CD4-positive, alpha-beta T cell treated with Interleukin-1 beta for 1 hour (primary cell): ENCODE measurements at places on chromosomes 13 and 19.

DNA sequence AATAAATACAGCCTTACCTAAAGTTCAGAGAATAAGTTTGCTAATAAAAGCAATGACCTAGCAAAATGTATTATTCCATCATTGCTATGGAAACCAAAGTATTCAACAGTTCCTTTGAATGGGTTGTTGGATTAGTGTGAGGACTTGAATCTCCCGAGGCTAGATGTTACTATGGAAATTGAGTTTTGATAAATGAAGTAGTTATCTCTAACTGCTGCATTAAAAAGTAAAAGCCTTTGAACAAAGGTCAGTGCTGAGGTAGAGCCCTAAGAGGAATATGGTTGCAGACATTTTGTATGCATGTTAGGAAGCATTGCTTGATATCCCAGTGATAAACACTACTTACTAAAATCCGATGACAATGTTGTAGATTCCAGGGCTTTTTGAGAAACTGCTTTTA lies 6.2 kb downstream of the KLF5 start:
- no peak for DNase-seq

- no peak for DNase-seq
Observed at GRCh38 chr19:45123440-45123850, 30.5 kb downstream of the PPP1R37 start.

DNA sequence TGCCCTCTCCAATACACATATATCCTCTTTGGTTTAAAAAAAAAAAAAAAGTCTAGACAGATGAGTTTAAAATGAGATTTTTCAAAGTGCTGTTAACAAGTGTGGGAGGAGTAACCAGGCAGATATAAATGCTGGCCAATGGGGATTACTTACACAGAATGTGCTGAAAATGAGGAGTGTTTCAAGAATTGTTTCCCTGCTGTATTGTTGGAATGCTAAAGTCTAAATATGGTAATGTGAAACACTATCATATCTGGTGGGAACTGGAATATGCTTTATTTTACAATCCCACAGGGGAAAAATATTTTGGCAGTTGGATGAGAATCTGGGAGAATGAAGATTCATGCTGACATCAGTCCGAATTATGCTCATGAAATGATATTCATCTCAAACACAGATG lies 250.7 kb downstream of the DCT start:
- DNase-seq = no peak

DNA sequence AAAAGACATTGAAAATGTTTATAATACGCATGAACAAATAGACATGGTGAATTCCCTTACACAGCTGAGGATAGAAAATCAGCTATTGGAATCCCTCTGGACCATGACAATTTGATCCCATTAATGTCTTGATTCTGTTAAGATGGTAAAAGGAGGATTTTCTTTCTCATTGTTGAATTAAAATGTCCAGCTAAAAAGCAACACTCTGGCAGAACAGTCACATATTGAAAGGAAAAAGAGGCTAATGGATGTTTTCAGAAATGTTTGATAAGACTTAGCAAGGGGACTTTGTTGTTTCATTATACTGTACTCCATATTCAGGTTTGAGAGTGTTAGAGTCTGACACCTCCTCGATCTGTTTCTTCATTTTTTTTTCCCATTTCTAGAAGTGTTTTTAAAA lies 296.0 kb downstream of the OLFM4 start:
- DNase-seq = no peak

DNA sequence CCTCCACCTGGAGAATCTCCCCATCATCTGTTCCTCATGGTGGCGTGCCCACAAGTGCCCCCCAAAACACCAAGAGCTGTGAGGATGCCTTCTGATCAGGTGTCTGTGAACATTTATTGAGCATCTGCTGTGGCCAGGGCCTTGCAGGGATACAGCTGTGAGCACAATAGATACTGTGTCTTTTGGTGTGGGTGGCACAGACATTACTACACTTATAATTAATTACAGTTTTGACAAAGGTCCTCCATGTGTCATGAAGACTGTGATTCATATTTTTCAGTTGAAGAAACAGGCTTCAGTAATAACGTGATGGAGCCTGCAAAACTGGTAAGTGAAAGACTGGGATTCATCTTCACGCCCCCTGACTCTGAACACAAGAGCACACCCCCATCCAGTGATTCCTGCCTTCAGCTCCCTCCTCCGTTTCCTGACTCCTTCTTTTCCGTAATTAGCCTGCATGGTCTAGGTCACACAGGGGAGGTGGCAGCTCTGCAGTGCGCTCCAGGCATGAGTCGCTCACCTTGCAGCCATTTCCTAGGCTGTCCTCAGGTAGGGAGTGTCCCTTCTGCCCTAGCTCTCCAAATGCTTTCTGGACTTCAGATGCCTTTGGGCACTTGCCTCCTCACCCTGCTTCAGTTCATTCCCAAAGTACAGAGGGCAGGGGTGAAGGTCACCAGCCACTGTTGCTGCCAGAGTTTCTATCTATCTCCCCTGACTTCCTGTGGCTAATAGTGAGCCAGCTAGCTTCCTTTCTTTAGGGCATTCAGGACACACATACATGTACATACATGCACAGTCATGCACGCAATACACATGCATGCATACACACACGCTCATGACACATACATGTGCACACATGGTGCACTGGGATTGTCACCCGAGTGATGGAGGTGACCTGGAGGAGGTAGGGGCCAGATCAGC lies 66.5 kb downstream of the SIAH3 start:
- DNase-seq = no peak

DNA sequence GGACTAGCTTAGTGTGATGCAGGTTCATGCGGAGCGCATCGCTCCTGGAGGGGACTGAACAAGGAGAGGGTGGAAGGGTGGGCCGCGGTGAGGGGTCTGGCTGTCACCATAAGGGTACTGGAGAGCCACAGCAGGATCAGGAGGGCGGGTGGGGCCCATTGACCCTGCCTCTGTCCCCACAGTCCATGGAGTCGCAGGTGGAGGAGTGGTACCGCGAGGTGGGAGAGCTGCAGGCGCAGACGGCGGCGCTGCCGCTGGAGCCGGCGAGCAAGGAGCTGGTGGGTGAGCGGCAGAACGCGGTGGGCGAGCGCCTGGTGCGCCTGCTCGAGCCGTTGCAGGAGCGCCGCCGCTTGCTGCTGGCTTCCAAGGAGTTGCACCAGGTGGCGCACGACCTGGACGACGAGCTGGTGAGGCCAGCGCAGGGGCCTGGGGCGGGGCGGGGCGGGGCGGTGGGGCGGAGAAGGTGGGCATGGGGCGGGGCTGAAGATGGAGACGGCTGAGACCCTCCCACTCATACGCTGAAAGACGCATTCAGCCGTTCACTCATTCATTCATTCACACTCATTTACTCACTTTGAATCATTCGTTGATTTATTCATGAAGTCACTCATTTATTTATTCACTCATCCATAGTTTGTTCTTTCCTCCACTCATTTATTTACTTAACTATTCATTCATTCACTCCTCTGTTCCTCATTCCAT lies 27.5 kb upstream of the SHKBP1 start:
- DNase-seq = peak; percentile 68

GRCh38 chr13:49629947-49630346 lies 1.6 kb downstream of the ARL11 start:
- no peak for DNase-seq

DNA sequence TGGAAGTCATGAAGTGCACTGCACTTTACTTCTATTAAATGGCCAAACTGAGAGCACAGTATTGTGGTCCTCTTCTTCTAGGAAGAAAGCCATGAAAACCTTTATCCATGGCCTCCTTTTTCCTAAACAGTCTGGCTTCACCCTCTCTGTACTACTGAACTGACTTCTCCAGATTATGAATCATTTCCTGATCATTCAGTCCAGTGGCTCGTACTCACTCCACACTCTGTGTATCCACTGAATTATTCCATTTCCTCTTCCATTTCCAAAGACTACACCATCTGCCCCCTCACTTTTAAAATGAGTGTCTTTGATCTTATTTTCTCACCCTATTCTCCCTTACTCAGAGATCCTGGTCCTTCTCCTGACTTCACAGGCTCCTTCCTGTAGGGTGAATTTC lies 29.7 kb upstream of the FREM2 start:
- no peak for DNase-seq

- no peak for DNase-seq
Observed at GRCh38 chr19:39154629-39155100, 29.1 kb downstream of the PAK4 start.

DNA sequence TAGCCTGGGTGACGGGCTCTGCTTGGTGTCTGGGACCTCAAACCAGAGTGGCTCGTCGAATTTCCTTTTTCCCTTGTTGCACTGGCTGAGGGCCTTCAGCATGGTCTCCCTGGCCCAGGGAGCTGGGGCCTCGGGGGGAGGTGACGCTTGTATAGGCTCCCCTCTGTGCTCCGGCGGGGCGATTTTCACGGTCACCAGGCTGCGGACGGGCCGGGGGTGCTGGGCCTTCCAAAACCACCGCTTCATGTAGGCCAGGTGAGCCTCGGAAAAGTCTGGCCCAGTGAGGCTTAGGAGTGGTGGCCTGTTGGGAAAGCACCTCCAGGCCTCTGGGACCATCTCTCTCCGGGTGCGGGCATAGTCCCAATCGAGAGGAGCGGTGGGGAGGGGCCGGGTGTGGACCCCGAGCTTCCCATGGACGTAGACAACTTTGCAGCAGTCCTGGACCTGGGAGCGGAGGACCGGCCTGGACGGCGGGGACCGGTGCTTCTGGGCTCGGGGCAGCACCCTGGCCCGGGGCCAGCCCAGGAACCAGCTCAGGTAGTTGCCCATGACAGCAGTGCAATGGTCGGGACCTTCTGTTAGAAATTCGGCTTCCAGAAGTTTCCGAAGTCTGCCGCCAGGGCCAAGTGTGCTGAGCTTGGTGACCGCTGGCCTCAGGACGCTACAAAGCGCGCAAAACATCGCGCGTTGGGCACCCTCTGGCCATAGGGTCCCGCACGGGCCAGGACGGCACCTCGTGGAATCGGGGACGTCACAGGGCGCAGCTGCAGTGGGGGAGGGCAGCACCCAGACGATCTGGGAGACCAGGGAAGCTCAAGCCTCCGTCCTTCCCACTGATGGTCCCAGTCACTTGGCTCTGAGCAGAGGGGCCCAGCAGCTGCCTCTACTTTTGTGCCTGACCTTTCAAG lies 41.6 kb upstream of the MTUS2 start:
- no peak for DNase-seq

GRCh38 chr19:47270408-47270807 lies 4.3 kb upstream of the INAFM1 start:
- no peak for DNase-seq

GRCh38 chr19:16361254-16361653 lies 36.6 kb downstream of the KLF2 start:
- DNase-seq = no peak

DNA sequence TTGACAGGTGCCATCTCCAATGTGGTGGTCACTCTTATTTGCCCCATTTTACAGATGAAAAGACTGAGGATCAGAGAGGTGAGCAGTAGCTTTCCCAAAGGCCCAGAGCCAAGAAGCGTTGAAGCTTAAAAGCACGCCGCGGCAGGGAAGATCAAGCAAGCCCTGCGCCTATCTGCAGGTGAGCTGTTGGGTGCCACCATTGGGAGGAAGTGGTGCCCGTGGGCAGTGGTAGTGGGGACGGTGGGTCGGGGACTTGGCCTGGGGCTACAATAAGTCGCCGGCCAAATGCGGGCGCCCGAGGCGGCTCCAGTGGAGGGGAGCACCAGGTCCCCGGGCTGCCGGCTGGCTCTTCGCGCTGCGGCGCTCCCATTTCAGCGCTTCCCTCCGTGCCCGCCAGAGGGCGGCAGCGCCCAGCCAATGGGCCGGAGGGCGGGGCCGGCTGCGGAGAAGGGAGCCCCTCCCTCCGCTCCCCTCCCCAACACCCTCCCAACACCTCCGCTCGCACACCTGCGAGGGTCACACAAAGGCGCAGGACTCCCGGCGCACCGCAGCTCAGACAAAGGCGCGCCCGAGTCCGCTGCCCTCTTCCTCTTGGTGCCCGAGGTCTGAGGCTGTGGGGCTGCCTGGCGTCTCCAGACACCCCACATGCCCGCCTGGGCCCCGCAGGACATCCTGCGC lies 744 bp upstream of the POU2F2 start:
- DNase-seq = peak; percentile 85

DNA sequence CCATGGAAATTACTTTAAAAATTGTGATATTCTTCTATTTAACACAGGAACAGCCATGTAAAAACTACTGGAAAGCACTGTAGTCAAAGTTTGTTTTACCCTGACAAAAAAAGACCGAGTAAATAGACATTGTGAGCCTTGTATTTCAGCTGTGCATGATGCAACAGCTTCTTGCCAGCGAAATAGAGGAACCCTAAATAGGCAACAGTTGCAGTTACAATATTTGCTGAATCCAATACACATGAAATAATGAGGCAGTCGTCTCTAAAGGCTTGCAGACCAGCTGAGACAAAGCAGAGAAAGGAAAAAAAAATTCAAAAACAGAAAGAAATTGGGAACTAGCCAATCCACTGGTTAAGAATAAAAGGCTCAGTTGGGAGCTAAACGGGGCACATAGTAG lies 1001.1 kb downstream of the OLFM4 start:
- no peak for DNase-seq

- DNase-seq = peak; percentile 81
Observed at GRCh38 chr19:6481541-6482342, at the start of gene DENND1C. Gene DENND1C, minus strand, starts transcription at chr19:6481787. Its CDS starts 92 bp downstream, at chr19:6481695.

GRCh38 chr13:77574096-77574495 lies 38.6 kb downstream of the SCEL start:
- no peak for DNase-seq

- no peak for DNase-seq
Observed at GRCh38 chr19:15869873-15870272, 28.0 kb downstream of the CYP4F2 start.

DNA sequence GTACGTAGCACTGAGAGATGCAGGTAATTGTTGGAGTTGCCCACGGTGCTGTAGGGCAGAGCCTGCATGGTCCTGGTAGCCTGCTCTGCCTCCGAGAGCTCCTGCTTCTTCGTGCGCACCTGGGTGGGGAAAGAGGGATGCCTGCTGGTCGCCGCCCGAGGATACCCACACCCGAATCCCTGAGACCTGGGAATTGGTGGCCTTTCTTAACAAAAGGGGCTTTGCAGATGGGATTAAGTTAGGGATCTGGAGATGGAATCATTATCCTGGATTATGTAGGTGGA lies 9.4 kb downstream of the C3 start:
- no peak for DNase-seq

DNA sequence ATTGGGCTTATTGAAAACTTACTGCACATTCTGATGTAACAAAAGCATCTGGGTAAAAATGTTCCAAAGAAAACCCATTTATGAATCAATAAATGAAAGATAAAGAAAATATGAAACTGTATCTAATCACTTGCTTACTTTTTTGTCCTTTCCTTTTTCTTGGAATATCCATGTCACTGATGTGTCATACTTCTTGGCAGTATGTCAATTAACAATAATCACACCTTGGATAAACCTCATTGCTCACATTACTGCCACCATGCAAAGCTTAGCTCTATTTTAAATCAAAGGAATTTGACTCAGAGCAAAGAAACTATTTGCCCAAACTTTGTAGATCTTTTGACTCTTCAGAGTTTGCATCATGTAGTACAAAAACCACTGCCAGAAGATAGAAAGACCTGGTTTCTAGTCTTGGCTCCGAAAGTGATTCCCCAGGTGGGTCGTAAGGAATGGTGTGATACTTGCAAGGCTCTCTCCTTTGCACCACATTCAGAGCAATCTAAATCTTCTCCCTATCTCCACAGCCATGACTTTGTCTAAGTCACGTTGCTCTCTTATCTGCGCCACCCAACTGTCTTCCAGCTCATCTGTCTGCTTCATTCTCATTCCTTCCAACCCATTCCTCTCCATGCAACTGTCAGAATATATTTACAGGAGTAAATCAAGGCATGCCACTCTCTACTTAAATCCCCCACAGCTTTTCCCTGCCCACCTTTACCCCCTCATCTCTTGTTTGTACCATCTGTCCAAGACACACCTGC lies 311.9 kb downstream of the COG6 start:
- DNase-seq = no peak

GRCh38 chr13:98150832-98151479 lies 8.1 kb downstream of the FARP1 start:
- DNase-seq = no peak
